ENCODE measurements at places on chromosomes 7 and 10. TPM values are rescaled to one million over a fixed set of nuclear protein-coding genes. Genes with fewer than 3 reads are reported as not detected.

DNA sequence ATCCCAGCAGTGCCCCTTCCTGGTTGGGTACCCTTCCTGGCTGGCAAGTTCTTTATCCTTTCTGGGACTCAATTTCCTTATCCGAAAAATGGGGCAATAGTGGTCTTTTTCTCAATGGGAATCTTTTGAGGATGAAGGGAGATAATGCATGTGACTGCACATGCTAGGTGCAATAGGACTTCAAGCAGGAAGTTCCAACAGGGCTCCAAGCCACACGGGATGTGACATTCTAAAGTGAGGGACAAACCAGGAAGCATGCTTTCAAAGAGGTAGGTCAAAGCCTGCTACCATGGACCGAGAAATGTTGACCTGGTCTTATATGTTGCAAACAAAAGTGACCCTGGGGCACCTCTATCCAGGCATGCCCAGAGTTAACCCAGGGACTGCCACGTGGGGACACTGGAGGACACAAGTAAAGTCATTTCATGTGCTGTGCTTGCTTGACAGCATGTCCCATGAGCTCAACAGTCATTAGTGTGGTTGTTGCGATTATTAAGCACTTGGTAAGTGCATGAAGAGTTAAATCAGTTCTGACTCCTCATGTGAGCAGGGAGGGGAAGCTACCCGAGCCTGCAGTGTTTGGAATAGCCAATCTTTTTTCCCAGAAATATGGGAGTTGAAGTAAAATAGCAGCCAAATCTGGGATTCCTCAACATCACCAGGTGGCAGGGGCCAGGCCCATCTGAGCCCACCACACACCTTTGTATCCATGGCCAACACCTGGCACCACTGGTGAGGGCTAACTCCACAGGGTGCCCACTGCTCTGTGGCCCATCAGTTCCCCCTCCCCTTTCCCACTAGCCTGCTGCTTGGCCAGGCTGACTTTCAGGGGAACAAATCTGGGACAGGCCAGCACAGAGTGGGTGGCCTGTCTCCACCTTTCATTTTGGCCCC is 5.7 kb downstream of the ARHGAP22 start:
- no peak for DNase-seq

DNA sequence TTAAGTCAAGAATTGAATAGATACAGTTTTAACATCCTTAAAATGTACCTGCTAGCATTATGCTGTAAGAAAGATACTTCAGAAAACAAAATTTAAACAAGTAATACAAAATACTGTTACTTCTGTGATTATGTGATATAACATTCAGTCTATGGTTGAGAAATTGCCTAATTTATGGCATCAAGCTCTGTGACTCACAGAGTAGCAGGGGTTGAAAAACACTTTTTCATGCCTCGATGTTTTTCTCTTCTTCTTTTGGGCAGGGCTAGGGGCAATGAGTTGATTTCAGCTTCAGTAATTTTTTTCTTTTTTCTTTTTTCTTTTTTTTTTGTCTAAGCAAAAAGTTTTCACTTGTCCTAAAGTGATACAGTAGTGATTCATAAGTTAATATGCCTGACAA is 209.2 kb downstream of the MBL2 start:
- no peak for DNase-seq

Gene CARD11
- total RNA-seq, result not detected

GRCh38 chr10:59672150-59672875 is 37.3 kb downstream of the SLC16A9 start:
- DNase-seq, result no peak

GRCh38 chr7:66558660-66559465 is 69.8 kb upstream of the KCTD7 start:
- no peak for DNase-seq

GRCh38 chr10:71797533-71798307 is 24.4 kb upstream of the VSIR start:
- DNase-seq, result no peak

- DNase-seq, result no peak
Observed at GRCh38 chr10:75911426-75911825, 480.0 kb downstream of the LRMDA start.

DNA sequence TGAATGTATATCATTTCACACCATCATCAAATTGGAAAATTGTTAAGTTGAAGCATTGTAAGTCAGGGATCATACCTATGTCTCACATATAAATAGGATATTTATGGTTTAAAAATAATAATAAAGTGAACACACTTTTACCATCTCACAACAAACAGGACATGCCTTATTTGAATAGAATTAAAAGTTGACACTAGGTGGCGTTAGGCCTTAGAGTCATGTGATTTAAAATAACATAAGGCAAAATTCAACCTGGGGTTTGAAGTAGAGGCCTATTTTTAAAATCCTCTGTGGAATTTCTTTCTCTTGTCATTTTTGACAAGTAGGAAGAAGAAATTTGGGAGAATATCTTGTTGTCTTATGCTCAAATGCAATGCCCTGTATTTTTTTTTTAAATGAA is 184.7 kb upstream of the PCDH15 start:
- no peak for DNase-seq

DNA sequence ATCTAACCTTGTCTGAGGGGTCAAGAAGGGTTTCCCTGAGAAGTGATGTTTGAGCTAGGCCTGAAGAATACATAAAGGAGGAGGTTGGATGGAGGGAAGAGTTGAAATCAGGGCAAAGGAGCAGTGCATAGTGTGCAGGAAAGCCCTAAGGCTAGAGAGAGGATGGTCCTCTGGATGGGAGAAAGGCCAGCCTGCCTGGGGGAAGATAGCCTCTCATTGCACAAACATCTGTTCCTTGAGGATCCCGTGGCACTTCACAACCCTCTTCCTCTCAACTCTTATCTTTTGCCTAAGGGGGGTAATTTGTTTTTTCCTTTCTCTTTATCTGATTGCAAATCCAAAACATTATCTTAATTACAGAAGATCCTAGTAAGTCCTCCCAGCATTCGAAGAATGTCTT is 35.7 kb downstream of the STAMBPL1 start:
- no peak for DNase-seq

DNA sequence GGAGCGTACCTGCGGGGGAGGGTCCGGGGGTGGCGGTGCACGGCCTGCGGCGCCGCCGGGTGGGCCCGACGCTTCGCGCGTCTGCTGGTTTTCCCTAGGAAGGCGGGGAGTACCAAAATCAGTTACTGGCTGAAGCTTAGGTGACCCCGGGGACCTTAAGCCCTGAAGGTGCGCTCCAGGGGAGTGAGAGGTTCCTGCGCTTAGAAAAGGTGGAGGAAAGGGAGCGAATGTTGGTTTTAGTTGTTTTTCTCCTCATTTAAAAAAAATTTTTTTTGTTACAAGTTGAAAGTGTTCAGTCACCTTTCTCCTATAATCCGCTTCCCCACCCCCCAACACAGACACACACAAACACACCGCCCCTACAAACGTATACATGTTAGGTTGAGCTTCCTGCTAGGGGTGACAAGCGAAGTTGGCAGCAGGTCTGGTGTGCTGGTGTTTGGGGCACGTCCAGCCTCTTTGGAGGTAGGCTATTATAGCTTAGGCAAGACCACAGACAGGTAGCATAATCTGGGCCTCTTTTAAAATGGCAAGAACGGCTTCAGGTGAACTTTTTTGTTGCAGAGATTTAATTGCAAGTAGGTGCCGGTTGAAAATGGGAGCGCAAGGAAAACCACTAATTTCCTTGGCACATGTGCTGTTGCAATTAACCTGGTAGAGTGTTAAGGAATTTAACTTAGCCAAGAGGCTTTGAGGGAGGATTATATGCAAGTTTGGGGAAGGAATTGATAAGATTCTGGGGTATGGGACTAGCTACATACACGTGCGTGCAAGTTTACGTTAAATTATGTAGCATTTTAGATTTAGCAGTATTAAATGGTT is 945 bp downstream of the ADD3 start:
- no peak for DNase-seq

- no peak for DNase-seq
Observed at GRCh38 chr7:16585540-16585939, 58.9 kb downstream of the LRRC72 start.

Gene CYP26A1
- not detected for total RNA-seq

- DNase-seq, result no peak
Observed at GRCh38 chr10:15123749-15124184, 26.6 kb downstream of the RPP38 start.

- DNase-seq, result no peak
Observed at GRCh38 chr10:48383393-48383792, 76.9 kb downstream of the MAPK8 start.

GRCh38 chr7:36182854-36183604 is 30.0 kb downstream of the EEPD1 start:
- no peak for DNase-seq

Gene FAS
- 21.4 TPM for total RNA-seq

DNA sequence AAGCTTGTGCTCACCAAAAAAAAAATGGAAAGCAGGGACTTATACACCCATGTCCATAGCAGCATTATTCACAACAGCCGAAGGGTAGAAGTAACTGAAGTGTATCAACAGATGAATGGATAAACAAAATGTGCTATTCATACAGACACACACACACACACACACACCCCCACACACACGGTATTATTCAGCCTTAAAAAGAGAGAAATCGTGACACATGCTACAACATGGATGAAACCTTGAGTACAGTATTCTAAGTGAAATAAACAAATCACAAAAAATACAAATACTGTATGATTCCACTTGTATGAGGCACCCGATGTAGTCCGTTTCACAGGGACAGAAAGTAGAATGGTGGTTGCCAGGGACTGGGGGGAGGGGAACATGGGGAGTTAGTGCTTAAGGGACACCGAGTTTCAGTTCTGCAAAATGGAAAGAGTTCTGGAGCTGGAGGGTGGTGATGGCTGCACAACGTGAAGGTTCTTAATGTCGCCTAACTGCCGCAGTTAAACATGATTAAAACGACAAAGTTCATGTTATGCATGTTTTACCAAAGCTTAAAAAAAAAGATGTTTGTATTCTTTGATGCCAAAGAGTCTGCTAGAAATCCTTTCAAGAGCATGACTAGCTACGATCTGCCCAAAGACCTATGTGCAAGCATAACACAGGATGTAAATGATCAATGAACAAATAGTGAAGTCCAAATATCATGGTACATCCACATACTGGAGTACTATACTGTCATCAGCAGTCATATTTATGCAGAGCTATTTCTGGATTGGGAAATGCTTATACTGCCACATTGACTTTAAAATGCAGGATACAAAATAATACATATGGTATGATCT is 7.2 kb downstream of the TNS3 start:
- no peak for DNase-seq

- no peak for DNase-seq
Observed at GRCh38 chr10:68231817-68232251, at the start of gene ATOH7. Gene ATOH7, minus strand, starts transcription at chr10:68232113. Its CDS starts 436 bp downstream, at chr10:68231677.

DNA sequence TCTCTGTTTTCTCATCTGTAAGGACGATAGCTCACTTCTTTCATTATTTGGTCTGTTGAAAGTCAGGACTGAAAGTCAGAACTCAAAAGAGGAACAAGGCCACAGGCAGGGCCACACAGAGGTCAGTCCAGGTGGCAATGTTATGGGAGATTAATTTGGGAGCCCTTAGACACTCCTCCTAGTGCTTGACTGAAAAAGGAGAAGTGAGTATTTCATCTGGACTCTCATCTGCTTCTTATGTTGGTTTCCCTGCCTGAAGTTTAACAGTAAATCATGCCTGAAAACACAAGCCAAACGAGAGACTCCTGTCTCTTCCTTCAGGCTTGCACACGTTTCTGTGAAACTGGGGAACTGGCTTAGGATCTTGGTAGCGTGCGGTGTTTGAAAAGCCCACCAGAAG is 248.5 kb downstream of the BUB3 start:
- no peak for DNase-seq

All from sigmoid colon (tissue), 7 donors.